ENCODE measurements at places on chromosomes 7 and 10.

DNA sequence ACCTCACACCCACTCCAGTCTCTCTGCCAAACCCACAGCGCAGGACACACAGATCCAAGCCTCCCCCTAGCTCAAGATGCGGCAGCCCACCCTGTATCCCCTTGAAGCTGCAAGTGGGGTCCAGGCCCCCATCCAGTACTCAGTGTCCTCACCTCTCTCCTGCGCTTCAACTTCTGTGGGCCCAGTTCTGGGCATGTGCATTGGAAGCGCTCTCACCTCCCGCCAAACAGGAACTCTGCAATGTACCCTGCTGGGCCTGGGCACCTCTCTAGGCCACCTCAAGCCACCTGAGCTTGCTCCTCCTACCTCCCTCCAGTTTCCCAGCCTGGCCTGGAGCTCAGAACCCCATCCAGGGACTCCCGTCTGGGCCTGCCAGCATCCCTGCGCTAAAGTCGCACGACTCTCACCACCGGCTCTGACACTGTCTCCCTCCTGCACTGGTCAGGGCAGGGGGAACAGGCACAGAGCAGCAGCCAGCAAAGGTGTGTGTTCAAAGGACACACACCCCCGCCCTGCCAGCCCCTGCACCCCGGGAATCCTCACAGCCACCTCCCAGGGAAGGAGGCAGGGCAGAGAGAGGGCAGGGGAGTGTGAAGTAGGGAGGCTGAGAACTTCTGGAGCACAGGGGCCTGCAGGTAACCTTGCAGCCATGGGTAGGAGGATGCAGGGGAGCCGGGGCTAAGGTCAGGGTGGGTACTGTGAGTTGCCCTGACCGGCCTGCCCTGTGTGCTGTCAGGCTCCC, 51.7 kb upstream of the MSMB start:
- no peaks in the 10 kb centered on the region for H3K36me3 ChIP-seq
- no peak overlapping the region for H3K27ac ChIP-seq
- H3K4me1 ChIP-seq, result peaks cover 4% of the 10 kb centered on the region
- no peak overlapping the region for H3K4me3 ChIP-seq

DNA sequence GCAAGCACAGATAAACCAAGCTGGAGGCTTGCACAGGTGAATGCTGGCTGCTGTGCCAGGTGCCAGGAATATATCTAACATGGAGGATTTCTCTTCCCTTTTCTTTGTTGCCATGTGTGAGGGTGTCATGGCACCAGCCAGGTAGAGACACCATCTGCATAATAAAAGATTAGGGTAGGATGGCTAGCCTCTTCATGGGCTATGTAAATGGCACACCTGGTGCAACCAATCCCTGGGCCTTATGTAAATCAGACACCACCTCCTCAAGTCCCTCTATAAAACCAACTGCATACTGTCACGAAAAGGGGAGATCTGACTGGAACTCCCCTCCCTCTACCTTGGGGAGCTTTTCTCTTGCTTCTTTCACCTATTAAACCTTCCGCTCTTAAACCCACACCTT, 322.5 kb upstream of the POM121L12 start:
- peaks cover 1% of the 10 kb centered on the region for H3K36me3 ChIP-seq
- H3K27ac ChIP-seq, result no peak overlapping the region
- no peaks in the 10 kb centered on the region for H3K4me1 ChIP-seq
- H3K27me3 ChIP-seq, result no peaks in the 10 kb centered on the region

GRCh38 chr10:102106998-102107397, 13.2 kb downstream of the LDB1 start:
- no peak for DNase-seq
- H3K4me3 ChIP-seq, result no peak overlapping the region
- H3K27me3 ChIP-seq, result no peaks in the 10 kb centered on the region
- peaks cover 12% of the 10 kb centered on the region for H3K4me1 ChIP-seq

DNA sequence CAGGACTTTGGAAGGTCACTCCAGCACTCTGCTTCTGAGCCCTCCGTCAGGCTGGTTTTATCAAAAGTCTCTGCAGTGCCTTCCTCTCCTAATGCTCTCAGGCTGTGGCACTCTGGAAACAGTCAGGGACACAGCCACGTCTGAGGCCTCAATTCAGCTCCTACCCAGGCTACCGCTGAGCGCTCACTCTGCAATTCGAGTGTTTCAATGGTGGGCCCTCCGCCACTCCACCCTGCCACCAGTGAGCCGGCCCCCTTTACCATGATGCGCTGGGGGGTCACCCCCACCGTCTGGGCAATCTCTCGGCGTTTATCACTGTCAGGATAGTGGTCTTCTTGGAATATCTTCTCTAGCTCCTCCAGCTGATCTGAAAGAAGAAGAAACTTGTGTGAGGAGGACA, 3.5 kb downstream of the NOBOX start:
- no peak overlapping the region for H3K4me3 ChIP-seq
- no peaks in the 10 kb centered on the region for H3K4me1 ChIP-seq
- H3K27me3 ChIP-seq, result peaks cover 19% of the 10 kb centered on the region
- H3K27ac ChIP-seq, result no peak overlapping the region
- H3K36me3 ChIP-seq, result no peaks in the 10 kb centered on the region
- no peak for DNase-seq

Data from memory B cell (primary cell).